Lower lobe of right lung (tissue), 2 donors: ENCODE measurements at places on chromosomes 3 and 15.

DNA sequence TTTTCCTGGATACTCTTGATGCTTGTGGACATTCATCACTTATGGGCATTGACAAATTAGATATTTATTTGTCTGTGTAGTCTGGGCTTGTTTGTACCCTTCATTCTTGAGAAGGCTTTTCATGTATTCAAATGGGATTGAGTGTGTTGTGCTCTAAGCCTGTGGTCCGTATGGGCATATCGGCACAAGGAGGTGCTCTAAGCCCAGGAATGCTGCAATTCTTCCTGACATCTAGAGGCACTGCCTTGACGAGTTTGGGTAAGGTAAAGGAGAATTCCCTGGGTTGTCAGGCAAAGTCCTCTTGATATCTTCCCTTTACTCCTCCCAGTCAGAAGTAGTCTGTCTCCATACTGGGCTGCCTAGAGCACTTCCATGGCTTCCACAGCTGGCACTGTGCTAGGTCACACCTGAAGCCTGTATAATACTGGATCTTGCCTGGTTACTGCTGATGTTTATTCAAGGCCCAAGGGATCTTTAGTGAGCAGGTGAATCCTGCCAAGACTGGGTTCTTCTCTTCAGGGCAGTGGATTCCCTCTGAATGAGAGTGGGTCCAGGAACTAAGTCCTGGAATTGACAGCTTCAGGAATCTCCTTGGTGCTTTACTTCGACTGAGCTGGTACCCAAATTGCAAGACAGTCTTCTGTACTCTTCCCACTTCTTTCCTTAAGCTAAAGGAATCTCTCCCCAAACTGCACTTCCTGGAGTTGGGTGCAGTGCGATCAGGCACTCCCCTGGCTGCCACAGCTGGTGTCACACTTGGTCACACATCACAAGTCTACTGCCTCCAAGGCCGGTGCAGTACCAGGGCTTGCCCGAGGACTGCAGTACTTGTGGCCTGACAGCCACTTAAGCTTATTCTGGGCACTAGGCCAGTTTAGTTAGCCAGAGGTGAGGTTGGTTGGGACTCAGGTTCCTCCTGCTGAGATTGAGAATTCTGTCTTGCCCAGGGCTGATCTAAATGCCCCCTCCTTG, 46.0 kb downstream of the GALK2 start:
- H3K27me3 ChIP-seq, result no peaks in the 10 kb centered on the region
- peak; percentile 69 for DNase-seq
- no peak overlapping the region for H3K27ac ChIP-seq
- H3K36me3 ChIP-seq, result peaks cover 14% of the 10 kb centered on the region

DNA sequence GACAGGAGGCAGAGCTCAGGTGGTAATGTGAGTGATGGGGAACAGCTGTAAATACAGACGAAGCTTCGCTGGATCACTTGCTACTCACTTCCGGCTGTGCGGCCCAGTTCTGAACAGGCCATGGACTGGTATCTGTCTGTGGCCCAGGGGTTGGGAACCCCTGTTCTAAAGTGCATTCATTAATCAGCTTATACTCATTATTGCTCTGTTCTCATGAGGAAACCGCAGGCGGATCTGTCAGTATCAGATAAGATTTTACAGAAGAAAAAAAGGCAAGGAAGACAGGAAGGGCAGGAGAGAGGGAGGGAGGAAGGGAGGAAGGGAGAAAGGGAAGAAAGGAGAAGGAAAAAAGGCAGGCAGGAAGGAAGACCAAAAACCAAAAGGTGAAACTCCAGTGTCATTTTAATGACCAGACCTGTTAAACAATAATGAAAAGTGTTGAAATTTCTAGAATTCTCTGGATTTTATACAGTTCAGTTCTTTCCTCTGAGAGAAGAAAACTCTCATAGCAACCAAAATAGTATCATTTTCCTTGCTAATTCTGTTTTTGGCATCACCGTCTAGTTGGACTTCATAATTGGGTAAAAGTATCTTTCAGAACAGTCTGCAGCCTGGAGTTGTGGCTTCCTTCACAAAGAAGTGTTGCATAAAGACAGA, 128.0 kb upstream of the PROK2 start:
- no peaks in the 10 kb centered on the region for H3K4me1 ChIP-seq
- peaks cover 12% of the 10 kb centered on the region for H3K27me3 ChIP-seq
- no peak for DNase-seq

DNA sequence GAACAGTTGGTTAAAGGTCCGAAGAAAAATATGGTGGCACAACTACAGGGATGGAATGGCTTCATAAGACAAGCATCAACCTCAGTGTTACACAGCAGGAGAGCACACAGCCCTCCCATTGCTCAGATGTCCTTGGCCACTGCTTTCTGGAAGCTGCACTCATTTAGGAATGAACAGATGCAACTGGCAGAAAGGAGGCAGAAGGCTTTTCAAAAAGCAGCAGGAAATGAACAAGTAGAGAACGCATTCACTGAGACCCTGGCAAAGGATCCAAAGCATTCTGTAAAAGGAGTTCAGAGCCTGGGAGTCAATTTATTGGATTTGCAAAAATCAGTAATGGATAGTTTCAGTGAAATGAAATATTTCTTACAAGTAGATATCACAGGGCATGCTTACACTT, 101.1 kb downstream of the PDZRN3 start:
- H3K4me3 ChIP-seq, result no peak overlapping the region
- H3K27me3 ChIP-seq, result no peaks in the 10 kb centered on the region
- H3K4me1 ChIP-seq, result no peaks in the 10 kb centered on the region
- no peaks in the 10 kb centered on the region for H3K36me3 ChIP-seq
- DNase-seq, result no peak
- no peak overlapping the region for H3K27ac ChIP-seq

DNA sequence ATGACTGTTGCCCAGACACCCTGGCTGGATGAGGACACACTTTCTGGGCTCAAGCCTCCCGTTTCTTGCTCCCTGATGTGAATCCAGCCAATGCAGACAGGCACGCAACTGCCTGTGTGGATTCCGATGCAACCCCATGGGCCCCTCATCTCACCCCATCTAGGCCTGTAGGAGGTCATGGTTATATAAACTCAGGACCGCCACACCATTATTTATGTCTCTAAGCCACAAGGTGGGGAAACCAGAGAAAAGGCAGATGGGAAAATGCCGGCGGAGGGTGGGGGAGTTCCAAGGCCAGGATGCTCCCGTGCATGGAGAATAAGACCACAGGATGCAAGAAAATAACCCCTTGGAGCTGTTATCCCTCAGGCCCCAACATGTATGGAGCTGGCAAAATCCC, 2.0 kb downstream of the MESP1 start:
- H3K4me1 ChIP-seq, result peaks cover 16% of the 10 kb centered on the region
- H3K36me3 ChIP-seq, result no peaks in the 10 kb centered on the region
- H3K4me3 ChIP-seq, result no peak overlapping the region
- H3K27ac ChIP-seq, result no peak overlapping the region
- DNase-seq, result no peak

DNA sequence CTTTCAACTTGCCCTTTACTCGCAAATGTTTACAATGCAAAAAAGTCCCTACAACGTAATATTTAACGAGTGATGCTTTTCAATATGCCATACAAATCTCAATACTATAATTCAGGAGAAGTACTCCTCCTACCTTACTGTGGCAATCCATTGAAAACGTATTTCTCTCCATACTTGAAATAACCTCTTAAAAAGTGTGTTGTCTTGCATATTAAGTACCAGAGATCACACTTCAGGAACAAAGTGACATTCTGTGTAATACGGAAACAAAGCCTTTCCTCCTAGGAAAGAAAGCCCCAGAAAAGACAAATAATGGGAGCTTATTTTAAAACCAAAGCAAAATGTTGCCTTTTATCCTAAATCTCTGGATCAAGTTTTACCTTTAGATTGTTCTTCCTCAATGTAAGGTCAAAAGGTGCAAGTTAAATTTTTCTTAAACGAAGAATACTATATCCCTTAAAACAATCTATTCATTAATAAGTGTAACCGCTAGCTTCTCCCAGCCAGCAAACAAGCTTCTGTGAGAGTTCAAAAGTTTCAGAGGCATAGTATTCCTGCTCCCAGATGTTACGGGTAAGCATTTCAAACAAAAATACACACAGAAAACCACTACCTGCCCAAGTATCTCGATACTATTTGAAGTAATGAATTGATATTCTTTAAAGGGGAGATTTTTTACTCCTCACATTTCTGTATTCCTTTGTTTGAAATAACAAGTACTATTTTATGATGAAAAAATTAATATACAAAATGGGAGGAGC, 1.7 kb downstream of the TJP1 start:
- H3K4me3 ChIP-seq, result peak overlapping the region; percentile 71
- peaks cover 39% of the 10 kb centered on the region for H3K4me1 ChIP-seq
- H3K27ac ChIP-seq, result peak overlapping the region; percentile 97
- H3K27me3 ChIP-seq, result peaks cover 12% of the 10 kb centered on the region
- no peaks in the 10 kb centered on the region for H3K36me3 ChIP-seq

DNA sequence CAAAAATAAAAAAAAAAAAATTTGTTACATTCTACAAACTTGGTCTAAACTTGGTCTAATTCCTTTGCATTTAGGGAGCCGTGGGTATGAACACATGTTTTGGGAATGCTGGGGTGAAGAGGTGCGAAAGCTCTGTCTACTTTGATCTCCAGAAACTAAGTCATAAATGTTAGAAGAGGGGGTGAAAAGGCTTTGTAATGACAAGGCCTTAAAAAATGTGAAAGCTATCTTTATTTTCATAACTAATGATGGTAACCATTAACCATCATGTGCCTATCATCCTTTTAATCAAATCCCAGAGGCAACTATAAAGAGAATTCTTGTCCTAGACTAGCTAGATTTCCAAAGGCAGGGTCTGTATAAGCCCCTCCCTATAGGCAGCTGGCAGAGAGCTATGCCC, 60.9 kb downstream of the PRICKLE2 start:
- no peak for DNase-seq
- H3K27ac ChIP-seq, result no peak overlapping the region
- no peak overlapping the region for H3K4me3 ChIP-seq
- H3K27me3 ChIP-seq, result no peaks in the 10 kb centered on the region
- peaks cover 7% of the 10 kb centered on the region for H3K4me1 ChIP-seq

- H3K4me1 ChIP-seq, result peaks cover 56% of the 10 kb centered on the region
- H3K27ac ChIP-seq, result no peak overlapping the region
- no peak overlapping the region for H3K4me3 ChIP-seq
- peaks cover 12% of the 10 kb centered on the region for H3K36me3 ChIP-seq
- no peak for DNase-seq
- H3K27me3 ChIP-seq, result no peaks in the 10 kb centered on the region
Observed at GRCh38 chr15:101182215-101182614, 69.6 kb downstream of the CHSY1 start.
